ENCODE measurements at places on chromosomes 7 and 10.

DNA sequence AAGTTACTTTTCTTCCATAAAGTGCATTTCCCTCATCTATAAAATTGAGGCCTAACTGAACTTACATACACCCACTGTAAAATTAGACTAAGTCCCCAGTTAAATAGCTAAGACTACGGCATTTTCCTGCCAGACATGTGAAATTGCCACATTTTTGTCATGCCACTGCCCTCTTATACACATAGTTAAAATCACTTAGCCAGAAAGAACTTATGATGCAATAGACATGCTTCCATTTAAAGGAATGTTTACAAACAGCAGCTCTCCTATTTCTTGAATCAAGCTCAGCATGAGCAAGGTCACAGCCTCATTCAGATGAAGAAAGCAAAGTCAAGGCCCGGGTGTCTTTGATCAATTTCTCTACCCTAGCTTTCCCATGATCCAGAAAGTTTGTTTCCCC is 175.7 kb downstream of the LRRN3 start:
- no peak for DNase-seq

- DNase-seq: no peak
Observed at GRCh38 chr10:6386346-6386745, 183.6 kb downstream of the PFKFB3 start.

DNA sequence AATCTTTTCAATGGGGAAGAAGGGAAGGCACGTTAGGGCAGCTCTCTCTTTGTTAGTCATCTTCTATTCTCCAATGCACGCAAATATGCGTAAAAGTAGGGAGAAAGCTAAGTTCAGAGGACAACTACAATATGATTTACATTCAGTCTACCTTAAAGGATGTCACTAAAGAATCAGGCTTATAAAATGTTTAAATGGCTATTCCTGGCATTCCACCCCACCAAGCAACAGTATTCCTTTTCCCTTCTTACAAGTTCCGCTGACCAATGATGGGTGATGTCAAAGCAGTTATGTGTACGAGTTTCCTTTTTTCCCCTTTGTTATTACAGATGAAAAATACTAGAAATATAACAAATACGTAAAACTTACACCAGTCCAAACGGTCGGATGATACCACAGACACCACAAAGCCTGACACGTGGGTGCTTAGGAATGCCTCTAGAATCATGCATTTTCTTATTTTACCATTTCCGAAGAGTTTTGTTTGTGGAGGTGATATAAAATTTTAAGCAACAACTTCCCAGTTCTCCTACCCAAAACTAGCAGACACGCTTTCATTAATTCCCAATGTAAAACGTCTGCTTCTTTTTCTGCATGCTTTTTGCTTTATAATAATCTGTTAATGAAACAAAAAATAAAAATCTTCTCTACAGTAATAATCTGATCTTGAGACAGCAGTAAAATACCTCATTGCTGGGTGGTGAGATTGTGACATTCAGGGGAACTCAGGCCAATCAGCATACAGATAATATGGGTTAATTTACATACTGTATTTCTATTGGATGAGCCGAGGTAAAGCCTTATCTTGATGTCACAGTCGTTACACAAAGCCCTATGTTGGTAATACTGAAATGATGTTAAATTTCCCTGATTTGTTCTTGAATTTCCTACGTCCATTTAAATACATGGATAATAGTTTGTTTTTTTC is 708 bp upstream of the GPR85 start:
- DNase-seq: no peak

DNA sequence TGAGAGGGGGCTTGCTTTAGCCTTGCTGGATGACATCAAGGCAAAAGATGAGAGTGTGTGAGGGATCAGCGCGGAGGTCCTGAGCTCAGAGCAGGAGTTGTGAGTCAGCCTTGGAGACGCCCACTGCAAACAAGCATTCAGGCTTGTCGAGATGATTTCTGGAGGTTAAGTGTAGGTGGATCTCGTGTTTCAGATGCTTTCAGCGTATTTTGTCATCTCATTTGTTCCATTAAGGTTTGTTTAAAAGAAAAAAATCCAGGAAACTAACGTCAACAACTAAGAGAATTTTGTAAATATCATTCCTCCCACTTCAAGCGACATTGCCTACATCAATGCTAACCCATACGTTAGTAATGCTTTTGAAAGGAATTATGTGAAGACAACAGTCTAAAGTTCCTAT is 715.4 kb upstream of the NRP1 start:
- peak; percentile 41 for DNase-seq

GRCh38 chr7:14800664-14801063 is 101.9 kb downstream of the DGKB start:
- no peak for DNase-seq
